ENCODE measurements at places on chromosomes 13 and 19.
A peak's percentile ranks its signal among the peaks of the same experiment; 100 is the strongest.

- peak; percentile 21 for DNase-seq
Measured at GRCh38 chr13:71867131-71867814, at the start of gene DACH1. DACH1 (minus strand) TSS chr13:71867204.

GRCh38 chr13:65508745-65509144 lies 1721.4 kb downstream of the PCDH9 start:
- DNase-seq: no peak

DNA sequence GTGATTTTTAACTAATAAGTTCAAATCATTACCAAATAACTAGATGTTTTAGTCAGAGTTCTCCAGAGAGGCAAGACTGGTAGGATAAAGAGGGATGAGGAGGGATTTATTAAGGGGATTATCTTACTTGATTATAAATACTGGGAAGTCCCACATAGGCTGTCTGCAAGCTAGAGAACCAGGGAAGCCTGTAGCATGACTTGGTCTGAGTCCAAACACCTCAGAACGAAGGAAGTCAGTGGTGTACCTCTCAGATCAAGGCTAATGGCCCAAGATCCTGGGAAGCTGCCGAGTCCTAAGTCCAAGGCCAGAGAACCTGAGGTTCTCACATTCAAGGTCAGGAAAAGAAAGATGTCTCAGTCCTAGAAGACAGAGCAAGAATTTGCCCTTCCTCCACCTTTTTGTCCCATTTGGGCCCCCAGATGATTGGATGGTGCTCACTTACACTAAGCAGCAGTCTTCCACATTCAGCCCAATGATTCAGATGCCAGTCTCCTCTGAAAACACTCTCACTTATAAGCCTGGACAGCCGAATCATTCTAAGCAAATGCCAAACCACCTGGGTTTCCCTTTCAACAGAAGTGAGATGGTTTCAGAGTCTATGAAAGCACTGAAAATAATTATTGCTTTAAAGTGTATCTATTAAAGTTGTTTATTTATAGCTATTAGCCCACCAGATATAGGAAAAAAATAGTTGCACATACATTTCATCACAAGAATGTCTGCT lies 1599.2 kb downstream of the OLFM4 start:
- DNase-seq: no peak

GRCh38 chr19:49507803-49508494 lies 4.5 kb upstream of the FCGRT start:
- DNase-seq: no peak

- DNase-seq: no peak
Measured at GRCh38 chr19:28746478-28746877, 466.5 kb downstream of the UQCRFS1 start.

GRCh38 chr19:4267901-4268815 lies 10.9 kb upstream of the SHD start:
- DNase-seq: no peak

DNA sequence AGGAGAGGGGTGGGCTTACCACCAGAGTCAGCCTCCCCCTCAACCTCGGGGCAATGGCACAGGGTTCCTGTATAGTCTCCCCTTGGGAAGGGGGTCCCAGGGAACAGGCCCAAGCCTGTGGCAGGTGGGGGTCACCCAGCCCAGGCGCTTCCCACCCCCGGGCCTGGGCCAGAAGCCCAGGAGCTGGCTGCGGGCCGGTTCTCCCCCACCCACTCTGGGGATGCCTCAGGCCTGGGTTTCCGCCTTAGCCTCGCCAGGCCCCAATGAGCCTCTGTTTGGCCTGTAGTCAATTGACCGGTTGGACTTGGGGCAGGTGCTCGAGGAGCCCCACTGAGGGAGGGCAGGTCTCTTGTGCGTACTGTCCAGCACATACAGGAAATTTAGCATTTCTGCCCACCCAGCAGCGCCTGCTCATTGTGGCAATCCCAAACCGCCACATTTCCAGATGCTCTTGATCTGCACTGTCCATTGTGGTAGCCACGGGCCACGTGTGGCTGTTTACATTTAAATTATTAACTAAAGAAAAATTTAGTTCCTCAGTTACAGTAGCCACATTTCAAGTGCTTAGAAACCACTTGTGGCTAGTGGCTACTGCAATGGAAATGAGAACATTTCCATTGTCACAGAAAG lies 9.9 kb downstream of the LYL1 start:
- no peak for DNase-seq

GRCh38 chr13:90395348-90395747 lies 952.1 kb upstream of the MIR17HG start:
- DNase-seq: no peak

GRCh38 chr19:55467236-55468053 lies 2.9 kb upstream of the C19orf85 start:
- peak; percentile 90 for DNase-seq

DNA sequence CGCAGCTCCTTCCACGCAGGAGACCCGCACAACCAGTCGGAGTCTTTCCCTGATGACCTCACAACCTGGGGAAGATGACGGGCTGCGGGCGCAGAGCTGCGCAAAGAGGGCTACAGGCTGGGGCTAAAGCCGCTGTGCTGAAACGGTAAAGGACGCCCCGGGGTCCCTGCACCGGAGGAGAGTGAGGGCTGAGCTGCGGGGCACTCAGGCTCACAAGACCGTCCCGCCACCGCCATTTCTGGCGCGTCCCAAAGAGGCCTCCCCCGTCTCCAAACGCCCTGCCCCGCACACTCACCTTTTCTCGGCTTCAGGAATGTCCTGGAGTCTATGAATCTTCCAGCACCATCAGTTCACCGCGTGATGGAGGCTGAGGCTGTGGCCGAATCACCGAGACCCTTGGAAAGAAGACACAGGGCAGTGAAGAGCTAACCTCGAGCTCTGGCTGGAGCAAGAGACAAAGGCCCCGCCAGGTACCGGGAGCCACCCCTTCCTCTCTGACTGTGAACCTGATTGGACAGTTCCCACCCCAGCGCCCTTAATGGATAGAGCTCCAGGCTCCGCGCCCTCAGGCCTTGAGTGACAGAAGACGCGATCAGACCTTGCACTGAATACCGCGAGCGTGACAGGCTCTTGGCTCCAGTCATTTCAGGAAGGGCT lies 41.8 kb upstream of the ZNF429 start:
- DNase-seq: no peak

- DNase-seq: no peak
Measured at GRCh38 chr19:869245-870177, 10.0 kb downstream of the CFD start.

DNA sequence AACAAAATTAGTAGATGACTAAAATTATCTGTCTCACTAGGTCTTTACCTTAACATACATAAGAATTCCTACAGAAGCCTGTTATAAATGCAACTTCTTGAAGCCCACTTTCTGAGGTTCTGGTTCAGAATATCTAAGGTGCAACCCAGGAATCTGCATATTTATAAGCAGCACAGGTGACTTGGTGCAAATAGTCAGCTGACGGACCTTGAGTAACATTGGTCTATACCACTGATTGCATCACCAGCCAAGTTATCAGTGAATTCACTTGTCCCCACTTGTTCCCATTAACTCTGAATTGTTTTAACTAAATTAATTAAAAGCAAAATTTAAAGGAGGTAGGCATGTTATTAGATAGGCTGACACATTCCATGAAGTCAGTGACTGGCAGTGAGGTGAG lies 109.9 kb downstream of the FRY start:
- DNase-seq: no peak

GRCh38 chr13:33876716-33877394 lies 58.9 kb downstream of the RFC3 start:
- DNase-seq: no peak

DNA sequence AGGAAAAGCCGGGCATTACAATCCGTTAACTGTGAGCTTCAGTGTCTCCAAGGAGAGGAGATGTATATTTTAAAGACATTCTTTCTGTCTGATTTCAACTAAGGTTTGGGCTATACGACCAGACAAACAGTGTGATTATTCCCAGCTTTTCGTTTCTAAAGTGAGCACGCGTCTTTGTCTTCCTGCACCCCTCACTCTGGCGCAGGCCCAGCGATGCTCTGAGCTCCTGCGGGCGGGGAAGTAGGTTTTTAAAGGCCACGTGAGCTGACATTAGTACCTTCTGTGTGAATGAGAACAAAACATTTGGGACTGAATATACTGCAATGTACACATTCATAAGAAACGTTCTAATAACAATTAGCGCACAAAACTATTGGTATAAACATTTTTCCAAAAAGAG lies 15.3 kb upstream of the RANBP3 start:
- no peak for DNase-seq

GRCh38 chr19:35650581-35650980 lies 2.5 kb downstream of the COX6B1 start:
- DNase-seq: no peak

- no peak for DNase-seq
Measured at GRCh38 chr19:49691243-49692146, 579 bp downstream of the CPT1C start.

- no peak for DNase-seq
Measured at GRCh38 chr19:38149661-38150061, 74.4 kb downstream of the DPF1 start.

DNA sequence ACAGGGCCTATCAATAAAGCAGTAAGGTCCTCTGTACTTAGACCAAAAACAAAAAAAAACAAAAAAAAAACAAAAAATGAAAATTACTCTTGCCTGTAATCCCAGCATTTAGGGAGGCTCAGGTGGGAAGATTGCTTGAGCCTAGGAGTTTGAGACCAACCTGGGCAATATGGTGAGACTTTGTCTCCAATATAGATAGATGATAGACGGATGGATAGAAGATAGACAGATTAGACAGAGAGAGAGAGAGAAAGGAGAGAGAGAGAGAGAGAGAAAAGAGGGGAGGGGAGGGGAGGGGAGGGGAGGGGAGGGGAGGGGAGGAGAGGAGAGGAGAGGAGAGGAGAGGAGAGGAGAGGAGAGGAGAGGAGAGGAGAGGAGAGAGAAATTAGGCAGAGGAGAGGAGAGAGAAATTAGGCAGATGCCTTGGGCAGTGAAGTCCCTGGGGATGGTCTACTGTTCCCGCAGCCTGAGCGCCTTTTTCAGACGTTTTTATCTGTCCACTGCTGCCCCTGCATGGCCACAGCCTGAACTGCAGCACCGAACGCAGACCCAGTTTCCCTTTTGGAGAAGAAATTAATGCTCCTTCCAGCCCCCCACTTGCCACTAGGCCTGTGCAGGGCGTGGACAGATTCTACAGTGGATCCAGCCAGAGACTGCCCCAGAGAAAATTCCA lies 9.8 kb upstream of the ZNF627 start:
- DNase-seq: peak; percentile 64

GRCh38 chr13:102799426-102800144 lies 666 bp downstream of the BIVM start:
- DNase-seq: peak; percentile 23

- peak; percentile 70 for DNase-seq
Measured at GRCh38 chr19:3687774-3688706, 12.2 kb downstream of the PIP5K1C start.

DNA sequence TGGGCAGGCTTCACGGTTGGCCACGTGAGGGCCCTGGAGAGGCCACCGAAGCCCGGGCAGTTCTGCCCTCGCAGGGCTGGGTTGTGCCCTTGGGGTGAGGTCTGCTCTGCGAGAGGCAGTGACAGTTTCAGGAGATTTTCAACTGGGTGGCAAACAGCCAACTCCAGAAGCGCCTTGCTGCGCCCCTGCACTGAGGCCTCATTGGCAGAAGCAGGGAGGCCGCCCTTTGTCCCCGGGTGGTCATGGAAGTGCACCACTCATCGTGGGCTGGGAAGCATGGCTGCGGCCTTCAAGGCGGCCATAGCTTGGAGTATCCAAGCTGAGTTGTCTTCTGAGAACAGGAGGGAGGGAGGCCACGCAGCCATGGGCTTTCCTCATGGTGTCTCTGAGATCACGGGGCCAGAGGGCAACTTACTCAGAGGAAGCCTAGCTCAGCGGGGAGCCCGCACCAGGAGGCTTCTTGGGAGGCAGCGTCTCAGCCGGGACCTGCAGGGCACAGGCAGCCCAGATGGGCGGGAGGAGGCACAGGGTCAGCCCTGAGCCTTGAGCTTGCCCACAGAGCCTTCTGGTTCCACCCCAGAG lies 14.8 kb downstream of the PLEKHJ1 start:
- DNase-seq: no peak

- DNase-seq: no peak
Measured at GRCh38 chr13:30743319-30744055, 8.1 kb downstream of the ALOX5AP start.

GRCh38 chr19:37306383-37306963 lies 64.4 kb upstream of the ZNF527 start:
- no peak for DNase-seq

DNA sequence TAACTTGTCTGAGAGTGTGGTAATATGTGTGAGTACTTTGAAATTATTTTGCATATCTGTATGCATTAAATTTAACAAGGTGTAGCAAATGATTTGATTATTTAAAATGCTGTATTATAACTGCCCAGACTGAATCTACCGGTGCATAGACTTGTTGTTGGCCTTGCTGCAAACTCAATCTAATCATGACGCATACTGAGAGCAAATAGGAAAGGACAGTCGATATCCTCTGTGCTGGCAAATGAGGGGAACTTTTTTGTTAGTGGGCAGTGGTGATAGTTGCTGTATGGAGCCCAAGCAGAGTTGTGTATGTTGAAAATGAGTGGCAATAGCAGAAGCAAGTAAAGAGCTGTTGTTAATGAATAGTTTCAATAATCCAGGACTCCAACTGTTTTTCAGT lies 127.4 kb downstream of the LMO7 start:
- no peak for DNase-seq

- DNase-seq: no peak
Measured at GRCh38 chr13:44903574-44903985, 85.7 kb downstream of the NUFIP1 start.

DNA sequence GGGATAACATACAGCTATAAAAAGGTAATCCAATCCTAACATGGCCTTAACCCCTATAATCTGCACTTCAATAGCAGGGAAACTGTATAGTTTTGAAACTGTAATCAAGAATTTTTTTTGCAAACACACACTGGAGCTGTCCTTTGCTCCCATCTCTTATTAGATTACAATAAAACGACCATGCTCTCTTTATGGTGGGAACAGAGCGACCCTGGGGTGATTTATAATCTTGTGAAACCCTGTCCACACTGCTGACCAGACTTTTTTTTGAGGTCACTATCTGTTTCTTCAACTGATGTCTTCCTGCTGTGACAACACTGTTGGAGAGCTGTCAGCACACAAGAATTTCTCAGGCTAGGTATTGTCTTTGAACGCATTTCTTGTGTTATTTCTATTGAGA lies 35.3 kb downstream of the DACH1 start:
- no peak for DNase-seq

GRCh38 chr13:50125554-50126262 lies 110.5 kb downstream of the KCNRG start:
- no peak for DNase-seq

DNA sequence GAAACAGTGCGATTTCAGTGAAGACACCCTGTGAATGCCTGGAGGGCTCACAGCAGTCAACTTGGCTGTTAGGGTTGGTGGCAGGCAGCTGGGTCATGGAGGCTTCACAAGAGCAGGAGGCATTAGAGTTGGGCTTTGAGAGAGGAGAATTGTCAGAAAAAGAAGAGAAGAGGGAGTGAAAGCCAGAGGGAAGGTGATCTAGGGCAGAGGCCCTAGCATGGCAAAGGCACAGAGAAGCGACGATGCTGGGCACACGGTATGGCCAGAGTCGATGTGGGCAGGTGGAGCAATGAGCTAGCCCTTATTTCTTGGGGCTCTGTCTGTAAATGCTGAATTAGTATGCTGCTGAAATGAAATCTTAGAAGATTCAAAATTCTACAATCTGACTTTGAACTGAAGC lies 52.6 kb upstream of the OLFM4 start:
- DNase-seq: no peak
